Left renal pelvis (tissue), 4 donors: ENCODE measurements at places on chromosomes 1 and 21.

DNA sequence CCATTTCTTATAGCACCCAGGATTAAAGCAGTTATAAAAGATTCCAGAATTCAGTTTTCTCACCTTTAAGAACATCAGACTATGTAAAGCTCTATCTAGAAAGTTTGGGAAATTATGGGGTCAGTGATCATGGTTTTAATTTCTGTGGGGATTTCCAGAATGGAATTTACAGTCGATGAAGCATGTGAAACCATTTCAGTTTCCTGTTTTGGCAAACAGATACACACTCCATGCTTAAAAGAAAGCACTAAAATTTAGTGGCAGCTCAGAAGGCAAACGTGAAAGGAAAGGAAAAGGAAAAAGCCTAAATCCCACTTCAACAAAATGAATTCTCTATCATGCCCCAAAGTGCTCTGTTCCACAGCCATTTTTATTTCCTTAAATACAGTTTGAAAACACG is 60.4 kb downstream of the FYB2 start:
- no peak for DNase-seq

- no peak for DNase-seq
These were observed 14.6 kb downstream of the ACTN2 start for GRCh38 chr1:236700903-236701302.

GRCh38 chr1:175548774-175549173 is 194.6 kb downstream of the TNR start:
- DNase-seq: no peak

DNA sequence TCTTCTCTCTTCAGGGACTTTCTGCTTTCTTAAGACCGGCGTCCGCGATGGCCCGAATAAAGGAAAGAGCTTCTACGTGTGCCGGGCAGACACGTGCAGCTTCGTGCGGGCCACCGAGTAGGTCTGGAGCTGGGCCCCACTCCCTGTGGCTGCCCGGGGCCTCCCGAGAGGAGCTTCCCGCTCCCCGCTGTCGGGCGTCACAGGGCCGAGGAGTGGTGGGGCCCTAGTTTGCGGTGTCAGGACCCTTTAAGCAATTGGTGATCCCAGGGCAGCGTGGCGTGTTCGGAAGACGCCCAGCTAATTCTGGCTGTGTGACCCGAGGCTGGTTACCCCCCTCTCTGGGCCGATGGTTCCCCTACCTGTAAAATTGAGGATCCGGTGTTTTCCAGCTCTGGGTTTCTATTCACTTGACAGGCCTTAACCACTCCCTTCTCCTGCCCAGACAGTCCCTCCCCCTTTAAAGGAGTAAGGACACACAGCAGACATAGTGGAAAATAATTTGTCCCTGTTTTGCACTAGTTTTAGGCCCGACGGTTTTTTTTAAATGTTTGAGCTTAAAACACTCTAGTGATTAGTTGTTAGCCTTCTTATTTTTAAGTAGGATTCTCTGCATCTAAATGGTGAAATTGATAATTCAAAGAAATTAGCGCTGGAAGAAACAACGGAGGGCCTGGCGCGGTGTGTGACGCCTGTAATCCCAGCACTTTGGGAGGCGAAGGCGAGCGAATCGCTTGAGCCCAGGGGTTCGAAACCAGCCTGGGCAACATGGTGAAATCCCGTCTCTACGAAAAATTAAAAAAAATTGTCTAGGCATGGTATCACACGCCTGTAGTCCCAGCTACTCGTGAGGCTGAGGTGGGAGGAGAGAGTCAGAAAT is 553 bp downstream of the TTF2 start:
- DNase-seq: no peak

DNA sequence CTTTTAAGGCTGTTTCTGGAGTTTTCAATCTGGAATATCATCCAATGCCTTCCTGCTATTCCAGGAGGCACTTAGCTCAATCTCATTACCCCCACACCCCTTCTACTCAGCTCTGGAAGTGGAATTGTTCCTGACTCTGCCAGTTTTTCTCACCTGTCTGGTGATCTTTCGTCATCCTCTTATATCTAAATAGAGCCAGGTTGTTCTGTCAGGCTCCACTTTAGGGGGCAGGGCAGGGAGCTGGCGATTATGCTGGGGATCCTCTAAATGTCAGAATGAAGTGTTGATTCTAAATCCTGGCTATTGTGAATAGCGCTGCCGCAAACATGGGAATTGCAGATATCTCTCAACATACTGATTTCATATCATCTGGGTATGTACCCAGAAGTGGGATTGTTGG is 63.6 kb upstream of the ETV3 start:
- DNase-seq: no peak

DNA sequence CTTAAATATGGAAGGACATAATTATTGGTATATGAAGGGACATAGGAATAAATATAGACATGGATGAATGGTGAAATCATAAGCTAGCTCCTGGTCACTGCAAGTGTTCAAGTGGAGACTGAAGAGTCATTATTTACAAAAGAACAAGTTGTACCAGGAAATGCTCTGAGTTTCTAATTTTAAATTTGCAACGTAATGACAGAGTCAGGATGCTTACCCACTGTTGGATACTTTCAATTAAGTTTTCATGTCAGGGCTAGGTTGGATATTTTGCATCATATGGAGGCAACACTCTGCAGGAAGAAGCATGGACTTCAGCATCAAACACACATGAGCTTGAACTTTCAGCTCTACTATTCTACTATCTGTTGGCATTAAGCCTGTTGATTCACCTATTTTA is 499.6 kb upstream of the C1orf87 start:
- no peak for DNase-seq

- DNase-seq: no peak
These were observed 15.0 kb upstream of the TEKT2 start for GRCh38 chr1:36068866-36069265.

DNA sequence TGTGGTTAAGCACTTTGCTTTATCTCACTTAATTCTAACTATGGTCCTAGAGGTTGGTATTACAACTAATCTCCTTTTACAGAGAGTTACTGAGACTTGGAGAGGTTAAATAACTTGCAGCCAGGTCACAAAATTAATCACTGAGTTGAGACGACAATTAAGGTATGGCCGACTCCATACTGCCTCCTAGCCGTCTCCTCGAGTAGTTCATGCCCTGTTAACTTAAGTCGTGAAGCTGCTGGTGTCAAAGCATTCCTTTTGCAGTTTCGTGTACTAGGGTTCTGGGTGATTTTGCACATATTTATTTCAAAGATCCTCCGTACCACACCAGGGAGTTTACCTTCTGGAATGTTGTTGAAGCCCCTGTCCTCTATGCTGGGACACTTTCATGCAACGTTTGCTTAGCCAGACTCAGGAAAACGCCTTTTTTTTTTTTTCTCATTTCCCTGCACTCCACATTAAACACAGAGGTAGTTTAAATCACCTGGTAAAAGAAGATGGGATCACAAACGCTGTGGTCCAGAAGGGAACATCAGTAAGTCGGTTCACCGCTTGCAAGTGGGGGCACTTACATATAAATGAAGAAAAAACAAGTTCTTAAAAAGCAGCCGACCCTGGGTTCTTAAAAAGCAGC is 570 bp upstream of the NEK7 start:
- DNase-seq: peak; percentile 74

DNA sequence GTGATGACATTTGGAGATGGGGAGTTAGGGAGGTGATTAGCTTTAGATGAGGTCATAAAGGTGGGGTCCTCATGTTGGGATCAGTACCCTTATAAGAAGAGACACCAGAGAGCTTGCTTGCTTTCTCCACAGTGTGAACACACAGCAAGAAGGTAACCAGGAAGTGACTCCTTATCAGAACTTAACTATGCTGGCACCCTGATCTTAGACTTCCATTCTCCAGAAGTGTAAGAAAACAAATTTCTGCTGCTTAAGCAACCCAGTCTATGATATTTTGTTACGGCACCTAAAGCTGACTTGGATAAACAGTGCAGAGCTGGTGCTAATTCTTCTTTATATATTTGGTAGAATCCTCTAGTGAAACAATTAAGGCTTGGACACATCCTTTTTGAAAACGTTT is 346.0 kb downstream of the AGBL4 start:
- DNase-seq: no peak

DNA sequence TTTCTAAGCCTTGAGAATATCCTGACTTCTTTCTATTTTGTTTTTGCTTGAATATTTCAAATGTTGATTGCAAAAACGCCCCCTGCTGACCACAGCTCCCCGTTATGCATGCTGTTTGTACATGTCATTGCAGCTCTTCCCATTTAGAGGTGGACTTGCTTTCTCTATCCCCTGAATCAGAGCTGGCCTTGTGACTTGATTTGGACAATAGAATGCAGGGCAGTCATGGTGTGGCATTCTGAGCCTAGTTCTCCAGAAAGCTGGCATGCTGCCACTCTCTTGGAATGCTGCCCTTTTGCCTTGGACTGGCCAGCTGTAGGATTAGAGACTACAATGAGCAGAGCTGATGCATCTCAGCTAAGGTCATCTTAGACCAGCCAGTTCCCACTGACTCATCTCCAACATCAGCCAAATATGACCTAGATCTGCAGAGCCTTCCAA is 1561.5 kb downstream of the MRPL39 start:
- DNase-seq: no peak

GRCh38 chr21:33402001-33402979 is 923 bp upstream of the IFNGR2 start:
- DNase-seq: no peak

DNA sequence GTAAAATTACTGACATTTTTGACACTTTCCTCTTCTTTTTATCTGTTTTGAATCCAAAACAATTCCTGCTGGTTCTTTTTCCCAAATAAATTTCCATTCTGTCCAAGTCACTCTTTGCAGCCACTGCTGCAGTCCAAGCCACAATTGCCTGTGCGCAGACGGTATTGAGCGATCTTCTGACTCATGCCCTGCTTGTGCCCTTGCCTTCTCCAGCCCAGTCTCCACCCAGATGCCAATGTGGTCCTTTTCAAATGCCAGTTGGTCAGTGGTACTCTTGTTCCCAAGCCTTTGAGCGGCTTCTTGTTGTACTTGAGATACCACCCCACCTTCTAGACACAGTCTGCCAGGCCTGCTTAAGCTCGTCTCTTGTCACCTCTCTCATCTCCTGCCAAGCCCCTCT is 78.9 kb downstream of the CAMTA1 start:
- no peak for DNase-seq

DNA sequence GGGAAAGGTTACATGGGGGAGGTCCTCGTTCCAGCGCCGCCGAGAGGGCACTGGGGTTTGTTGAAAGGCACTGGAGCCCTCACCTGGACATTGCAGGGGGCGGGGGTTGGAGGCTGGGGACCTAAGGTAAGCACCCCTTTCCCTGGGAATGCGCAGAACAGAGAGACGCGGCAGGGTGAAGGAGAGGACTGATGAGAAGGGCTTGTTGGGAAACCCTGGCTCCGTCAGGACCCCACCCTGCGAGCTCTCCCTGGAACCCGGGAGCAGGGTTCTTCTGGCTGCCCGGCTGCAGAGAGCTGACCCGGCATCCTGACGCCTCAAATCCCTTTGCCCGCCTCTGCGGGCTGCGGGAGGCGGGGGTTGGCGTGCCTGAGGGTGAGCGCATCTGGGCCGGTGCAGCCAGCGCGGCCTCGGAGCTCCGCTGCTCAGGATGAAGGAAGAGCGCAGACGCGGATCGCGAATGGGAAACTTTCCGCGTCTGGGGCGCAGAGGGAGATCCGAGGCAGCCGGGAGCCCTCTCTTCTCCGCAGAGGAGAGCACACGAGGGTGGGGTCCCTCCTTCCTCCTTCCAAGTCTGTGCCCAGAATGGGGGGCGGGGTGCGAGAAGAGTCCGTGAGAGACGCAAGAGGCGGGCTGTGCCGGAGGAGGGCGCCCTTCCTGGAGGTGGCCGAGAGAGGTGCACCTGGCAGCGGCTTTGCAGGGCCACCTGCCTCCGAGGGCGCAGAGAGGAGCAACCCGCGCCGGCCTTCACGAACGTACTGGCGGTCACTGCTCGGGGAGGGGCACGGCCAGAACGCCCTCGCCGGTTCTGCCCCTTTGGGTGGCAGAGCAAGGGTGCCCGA is 2.4 kb downstream of the IGSF21 start:
- no peak for DNase-seq

- no peak for DNase-seq
These were observed 678.5 kb downstream of the USP25 start for GRCh38 chr21:16408280-16408679.

DNA sequence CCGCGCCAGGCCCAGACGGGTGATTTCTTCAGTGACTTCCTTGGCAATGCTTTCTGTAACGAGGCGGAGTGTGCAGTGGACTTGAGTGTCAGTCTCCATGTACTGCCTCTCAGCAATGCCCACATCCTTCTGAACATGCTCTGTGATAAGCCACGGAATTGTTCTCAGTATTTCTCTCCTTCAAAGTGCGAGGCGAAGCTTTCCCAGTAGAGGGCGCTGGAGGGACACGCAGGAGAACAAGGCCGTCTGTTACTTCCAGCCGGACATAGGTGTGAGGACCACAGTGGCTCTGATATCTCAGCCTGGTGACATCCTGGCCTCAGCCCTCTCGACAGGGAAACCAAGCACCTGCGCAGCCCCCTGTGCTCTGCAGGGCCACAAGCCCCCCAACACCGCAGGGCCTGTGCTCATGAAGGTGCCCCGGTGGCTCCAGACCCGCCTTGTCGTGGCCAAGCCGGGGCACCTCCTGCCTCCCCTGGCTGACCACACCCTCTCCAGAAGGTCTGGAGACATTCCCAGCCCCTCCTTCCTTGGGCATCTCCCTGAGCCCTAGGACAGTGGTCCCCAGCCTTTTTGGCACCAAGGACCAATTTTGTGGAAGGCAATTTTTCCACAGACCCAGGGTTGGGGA is 46.1 kb upstream of the BACE2 start:
- DNase-seq: peak; percentile 54

DNA sequence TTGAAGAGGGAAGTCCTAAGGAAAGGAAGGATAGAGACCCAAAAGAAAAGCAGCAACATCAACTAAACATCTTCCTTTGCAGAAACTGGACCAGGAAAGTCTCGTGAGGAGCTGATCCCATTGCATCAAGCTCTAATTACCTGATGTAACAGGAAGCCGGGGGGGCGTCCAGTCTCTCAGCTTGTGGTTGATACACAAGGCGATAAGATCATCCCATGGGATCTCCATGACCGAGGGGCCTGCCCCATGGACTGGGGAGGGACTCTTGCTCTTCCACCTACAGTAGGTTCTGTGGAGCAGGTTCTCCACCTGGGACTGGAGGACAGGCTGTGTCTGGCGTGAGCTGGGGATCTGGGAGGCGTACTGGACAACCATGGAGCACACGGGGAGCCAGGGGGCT is 14.8 kb upstream of the LSS start:
- no peak for DNase-seq

DNA sequence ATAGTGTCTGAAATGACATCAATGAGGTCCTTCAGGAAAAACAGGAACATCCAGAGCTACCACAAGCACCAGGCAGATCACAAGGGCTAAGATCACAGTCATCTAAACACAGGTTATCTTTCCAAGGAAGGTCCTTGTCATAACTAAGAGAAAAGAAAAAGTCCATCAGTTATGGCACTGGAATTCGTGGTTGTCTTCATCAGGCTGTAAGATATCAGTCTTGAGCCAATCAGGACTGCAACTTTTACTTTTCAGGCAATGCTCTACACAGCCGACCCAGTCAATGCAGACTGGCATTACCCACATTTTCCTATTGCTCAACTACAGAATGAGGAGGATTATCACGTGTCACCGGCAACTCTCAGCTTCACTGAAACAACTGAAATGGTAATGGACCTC is 26.4 kb downstream of the SORT1 start:
- DNase-seq: no peak
